ENCODE measurements at places on chromosomes 12 and 14.

GRCh38 chr14:100988011-100988410 is 84.5 kb upstream of the RTL1 start:
- DNase-seq = no peak

DNA sequence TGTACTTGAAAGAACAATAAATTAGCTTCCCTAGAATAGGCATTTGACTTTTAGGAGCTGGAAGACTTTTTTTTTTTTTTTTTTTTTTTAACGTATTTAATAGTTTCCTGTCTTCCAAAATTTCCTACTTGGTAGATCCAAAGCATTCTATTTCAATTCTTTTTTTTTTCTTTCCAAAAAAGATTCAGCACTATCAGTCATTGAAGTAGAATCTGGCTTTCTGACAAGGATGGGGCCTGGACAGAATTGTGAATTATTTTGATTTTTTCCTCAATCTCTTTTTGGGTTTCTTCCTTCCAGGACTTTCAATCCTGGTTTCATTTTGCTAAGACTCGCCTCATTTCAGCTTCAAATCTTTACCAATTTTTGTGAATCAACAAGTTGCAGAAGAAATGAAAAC is 21.2 kb downstream of the GNG2 start:
- no peak for DNase-seq

DNA sequence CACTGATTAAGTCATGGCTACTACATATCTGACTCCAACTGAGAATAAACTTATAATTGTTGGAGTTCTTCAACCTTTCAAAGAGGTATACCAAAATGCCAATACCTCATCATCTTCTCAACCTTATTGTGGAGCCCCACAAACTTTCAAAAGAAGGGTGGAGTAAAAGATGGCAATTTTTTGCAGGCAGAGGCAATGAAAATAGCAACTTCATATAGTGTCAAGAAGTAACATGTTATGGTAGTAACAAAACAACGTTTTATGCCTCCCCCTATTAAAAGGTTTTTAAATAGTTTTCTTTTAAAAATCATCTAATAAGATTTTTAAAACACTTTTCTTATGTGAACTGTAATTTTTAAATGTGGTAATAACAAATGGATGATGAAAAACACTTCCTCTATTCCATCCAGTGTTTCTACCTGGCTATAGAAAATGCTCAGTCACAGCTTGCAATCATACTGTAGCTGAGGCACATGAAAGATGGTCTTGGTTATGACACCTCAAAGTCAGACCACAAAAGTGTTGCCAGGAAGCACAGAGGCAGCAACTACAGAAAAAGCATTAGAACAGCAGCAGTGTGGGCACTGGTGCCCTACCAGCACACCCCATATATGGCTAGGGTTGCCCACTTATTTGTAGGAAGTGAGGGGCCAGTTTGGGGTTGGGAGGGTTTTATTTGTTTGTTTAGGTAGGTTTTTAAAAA is 7.0 kb downstream of the PPP1R12A start:
- no peak for DNase-seq

GRCh38 chr14:68819260-68819691 is 26.4 kb upstream of the ZFP36L1 start:
- DNase-seq = no peak

DNA sequence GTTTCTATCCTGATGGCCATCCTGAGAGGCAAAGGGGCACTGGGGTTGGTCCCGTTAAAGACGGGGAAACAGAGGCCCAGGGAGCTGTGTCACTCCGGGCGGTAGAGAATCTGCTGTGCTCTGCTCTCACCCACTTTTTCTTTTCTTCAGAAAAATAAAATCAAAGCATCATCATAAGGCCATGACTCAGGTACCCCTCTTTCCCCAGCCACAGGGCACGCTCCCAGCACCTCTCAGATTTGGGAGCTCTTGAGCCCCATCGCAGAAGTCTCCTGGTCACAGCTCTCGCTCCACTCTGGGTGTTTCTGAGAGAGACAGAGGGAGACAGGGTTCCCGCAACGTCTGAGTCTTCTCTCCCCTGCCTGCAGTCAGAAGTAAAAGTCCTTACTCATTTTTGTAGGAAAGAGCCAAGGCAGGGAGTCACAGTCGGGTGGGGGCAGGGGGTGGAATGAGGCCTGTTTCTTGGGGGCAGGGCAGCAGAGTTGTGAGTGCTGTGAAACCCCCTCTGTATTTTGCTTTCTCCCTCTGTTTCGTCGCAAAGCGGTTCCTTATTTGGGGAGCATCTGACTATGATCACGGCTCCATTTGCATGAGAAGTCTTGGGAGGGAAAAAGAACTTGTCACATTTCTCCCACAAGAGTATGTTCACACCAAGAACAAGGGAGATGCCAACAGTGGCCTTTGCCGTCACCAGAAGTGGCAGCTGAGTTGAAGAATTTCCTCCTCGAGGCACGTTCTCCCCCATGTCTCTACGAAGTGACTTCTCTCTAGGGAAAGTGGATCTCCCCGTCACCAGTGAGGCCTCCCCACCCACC is 139.0 kb downstream of the BCL11B start:
- no peak for DNase-seq

DNA sequence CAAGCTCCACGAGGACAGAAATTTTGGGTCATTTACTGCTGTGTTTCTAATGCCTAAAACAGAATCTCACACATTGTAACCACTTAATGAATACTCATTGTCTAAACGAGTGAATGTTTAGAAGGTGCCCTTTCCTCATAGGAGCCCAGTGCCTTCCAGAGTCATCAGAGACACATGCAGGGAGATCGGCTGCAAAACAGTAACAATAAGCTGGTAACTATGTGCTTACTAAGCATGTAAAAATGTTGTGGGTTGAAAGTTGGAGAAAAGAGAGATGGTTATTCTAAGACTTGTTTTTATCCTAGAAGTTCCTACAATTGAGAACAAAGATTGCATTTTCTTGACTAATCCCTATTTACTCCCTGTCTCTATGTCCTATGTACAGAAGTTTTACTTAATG is 7.4 kb downstream of the TESPA1 start:
- DNase-seq = no peak

DNA sequence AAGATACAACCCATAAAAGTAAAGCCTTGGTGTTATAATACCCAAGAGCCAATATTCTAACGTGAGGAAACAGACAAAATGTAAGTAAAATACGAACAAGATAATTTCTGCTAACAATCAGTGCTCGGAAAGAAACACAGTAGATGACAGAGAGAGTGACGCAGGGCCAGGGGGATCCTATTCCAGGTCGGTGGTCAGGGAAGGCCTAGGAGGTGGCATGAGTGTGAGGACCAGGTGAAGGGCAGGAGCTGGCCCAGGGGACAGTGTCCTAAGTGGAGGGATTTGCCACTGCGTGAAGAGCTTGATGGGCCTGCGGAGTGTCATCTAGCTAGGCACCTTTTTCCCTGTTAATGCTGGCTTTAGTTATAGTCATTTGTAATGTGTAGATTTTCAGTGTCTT is 35.3 kb downstream of the ETV6 start:
- DNase-seq = no peak

DNA sequence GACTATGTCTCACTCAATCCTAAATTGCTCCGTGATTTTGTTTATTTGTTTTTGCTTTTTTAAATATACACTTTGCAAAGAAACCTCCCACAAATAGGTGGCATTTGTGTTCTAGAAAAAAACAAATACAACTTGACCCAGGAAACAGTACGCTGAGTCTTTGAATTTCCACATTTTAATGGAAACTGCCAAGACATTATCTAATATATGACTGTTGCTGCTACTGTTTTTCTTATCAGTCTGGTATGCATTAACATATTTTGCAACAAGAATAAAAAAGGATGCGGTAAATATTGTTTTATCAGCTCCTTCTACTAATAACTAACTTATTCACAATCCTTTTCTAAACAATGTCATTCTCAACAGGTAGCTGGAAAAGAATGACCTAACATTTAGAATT is 187.4 kb downstream of the LRIG3 start:
- DNase-seq = no peak

DNA sequence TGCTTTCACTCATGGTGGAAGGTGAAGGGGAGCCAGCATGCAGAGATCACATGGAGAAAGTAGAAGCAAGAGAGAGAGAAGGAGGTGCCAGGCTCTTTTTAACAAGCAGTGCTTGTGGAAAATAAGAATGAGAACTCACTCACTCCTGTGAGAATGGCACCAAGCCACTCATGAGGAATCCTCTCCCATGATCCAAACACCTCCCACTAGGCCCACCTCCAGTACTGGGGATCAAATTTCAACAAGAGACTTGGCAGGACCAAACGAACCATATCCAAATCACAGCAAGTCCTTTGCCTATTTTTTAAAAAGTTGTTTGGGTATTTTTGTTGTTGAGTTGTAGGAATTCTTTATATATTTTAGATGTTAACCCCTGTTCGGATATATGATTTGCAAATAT is 245.9 kb upstream of the ARID2 start:
- DNase-seq = no peak

DNA sequence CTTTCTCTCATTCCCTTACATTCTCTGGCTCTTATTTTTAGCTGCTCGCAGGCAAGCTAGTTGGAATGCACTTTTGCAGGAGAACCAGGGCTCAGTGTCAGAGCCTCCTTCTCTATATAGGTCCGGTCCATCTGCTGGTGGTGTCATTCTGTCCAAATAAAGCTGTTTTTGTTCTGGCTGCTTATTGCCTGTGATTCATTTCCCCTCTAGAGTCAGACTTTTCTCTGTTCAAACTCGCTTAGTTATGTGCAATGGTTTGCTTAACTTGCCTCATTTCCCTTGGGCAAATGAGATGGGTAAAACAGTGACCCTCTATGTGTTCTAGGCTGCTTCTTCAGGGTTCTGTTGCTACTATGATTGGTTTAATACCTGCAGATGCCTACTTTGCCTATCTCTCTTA is 2.9 kb downstream of the SMARCD1 start:
- DNase-seq = no peak

DNA sequence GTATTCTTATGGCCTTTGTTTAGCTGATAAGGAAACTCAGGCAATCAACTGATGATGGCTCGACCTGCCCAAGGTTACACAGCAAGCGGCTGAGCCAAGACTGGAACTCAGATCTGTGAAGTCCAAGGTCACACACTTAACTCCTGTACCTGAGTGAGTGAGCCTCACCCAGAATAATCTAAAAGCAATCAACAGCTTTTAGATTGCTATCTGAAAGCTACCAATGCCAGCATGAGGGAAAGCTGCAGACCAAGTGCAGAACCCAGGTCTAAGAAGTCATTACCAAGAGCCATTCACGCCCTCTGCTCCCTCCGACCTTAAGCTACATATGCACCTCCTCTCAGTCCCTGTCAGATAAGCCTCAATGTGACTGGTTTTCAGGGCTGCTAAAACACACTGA is 12.1 kb downstream of the APPL2 start:
- no peak for DNase-seq

- DNase-seq = no peak
Measured at GRCh38 chr12:28086521-28087155, 103.6 kb upstream of the CCDC91 start.

DNA sequence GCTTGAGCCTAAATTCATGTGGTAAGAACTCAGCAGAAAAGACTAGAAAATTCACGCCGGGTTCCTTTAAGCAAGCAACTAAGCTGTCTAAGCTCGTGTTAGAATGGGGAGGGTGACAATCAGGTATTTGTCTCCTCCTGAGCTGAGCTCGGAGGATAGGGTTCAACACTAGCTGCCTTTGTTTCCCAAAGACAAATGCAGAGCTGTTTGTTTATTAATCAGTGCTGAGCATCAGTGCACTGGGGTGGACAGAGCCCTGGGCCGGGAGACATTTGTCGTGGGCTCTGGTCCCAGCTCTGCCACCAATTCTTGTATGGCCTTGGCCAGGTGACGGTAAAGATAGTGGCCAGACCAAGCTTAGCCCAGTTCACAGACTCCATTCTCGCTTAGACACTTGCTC is 43.7 kb downstream of the DEGS2 start:
- no peak for DNase-seq

DNA sequence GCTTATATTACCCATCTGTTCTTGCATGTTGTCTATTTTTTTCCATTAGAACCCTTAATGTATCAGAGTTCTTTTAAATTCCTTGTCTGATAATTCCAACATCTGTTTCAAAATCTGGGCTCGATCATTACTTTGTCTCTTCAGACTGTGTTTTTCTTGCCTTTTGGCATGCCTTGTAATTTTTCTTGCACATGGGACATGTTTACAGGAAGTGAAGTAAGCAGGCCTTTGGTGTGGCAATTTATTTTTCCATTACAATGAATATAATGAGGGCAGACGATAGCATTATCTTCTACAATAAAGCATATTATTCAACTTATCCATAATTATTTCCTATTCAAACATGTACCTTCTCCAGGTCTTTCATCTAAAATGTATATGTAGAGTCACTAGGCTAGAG is 48.3 kb downstream of the STXBP6 start:
- DNase-seq = no peak

GRCh38 chr14:34983786-34984185 is 994 bp downstream of the SRP54 start:
- DNase-seq = no peak

- no peak for DNase-seq
Measured at GRCh38 chr14:71094722-71095121, 187.5 kb downstream of the PCNX1 start.

GRCh38 chr14:42527141-42527540 is 920.5 kb downstream of the LRFN5 start:
- no peak for DNase-seq

DNA sequence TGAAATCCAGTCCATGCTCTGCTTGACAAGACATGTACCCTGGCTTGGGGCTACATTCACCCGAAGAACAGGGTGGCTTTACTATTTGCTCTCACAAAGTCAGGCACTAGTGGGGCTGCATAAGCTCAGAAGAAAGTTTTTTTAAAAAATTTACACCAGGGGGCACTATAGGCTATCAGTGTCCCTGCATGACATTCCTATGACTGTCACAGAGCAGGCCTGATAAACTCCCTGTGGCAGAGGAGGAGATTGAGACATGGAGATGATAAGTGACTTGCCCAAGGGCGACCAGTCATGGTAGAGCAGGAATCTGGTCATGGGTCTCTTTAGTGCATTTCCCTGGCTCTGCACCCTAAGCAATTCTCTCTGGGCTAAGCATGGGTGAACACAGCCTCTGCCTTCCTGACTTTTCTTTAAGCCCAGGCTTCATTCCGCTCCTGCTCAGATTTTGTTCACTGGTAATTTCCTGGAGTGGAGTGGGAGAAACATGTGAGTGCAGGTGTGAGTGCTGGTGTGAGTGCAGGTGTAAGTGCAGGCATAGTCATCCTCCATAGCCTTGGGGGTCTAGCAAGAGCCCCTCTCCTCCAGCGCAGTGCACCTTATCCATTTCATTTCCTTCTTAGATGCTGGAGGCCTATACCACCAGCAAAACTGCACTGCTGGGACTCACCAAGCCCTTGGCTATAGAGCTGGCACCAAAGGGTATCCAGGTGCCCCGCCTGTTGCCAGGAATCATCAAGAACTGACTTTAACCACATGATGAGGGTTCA is 91.6 kb downstream of the DHRS2 start:
- no peak for DNase-seq

- DNase-seq = no peak
Measured at GRCh38 chr14:23610090-23610814, 25.9 kb upstream of the DHRS2 start.

- DNase-seq = no peak
Measured at GRCh38 chr12:131390412-131391334, 320.2 kb upstream of the SFSWAP start.

GRCh38 chr14:68936476-68936875 is 42.6 kb downstream of the ACTN1 start:
- no peak for DNase-seq

GRCh38 chr14:37890095-37890494 is 294.7 kb downstream of the TTC6 start:
- DNase-seq = no peak

GRCh38 chr14:85599939-85600338 is 70.0 kb downstream of the FLRT2 start:
- no peak for DNase-seq

- no peak for DNase-seq
Measured at GRCh38 chr12:47910981-47911380, 6.2 kb upstream of the VDR start.

- no peak for DNase-seq
Measured at GRCh38 chr14:103292426-103293374, 41.3 kb upstream of the EIF5 start.
